Germinal center (tissue), 1 donor: ENCODE measurements at places on chromosomes 1 and 21.
A peak's percentile ranks its signal among the peaks of the same experiment; 100 is the strongest.

DNA sequence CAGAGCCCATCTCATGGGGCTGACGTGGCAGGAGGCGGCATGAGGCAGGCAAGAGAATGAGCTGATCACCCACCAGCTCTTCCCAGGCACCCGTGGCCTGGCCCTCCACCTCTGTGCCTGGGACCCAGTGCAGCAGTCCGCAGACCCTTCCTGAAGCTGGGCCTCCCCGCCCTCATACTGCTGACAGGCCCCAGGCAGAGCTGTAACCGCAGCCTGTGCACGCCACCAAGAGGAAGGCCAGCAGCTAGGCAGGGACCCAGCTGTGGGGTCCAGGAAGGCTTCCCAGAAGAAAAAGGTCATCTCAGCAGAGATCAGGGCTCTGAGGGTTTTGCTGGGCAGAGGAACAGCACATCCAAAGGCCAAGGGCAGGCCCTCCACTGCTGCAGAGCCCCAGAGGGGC lies 9.8 kb upstream of the MTFR1L start:
- DNase-seq: no peak

GRCh38 chr1:60622486-60622885 lies 459.9 kb upstream of the NFIA start:
- DNase-seq: no peak

DNA sequence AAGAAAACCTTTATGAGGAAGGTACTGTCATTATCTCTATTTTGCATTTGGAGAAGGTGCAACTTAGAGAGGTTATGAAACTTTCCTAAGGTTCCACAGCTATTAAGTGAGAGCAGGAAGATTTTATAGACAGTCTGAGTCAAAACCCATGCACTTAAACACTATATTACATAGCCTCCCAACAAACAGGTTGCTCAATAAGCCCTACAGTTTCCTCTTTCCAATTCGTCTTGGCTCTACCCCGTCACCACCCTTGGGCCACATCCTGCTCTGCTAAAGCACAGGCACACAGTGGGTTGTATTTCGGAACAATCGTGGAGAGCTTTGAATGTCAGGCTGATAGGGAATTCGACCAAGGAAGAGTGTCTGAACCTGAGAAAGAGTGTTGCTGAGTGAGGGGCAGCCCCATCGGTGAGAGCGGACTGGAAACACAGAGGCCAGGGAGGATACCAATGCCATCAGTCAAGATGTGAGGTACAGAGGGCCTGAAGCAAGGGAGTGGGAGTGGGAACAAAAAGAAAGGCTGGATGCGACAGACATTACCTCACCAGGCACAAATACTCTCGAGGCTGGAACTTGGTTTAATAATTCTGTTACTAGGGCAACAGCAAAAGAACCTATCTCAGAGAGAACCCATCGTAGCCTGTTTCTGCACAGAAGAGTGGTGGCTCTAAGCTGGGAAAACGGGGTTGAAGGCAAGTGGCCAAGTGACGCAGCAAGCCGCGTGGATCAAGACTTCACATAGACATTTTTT lies 6.3 kb upstream of the LRRC52 start:
- DNase-seq: no peak

- no peak for DNase-seq
These were observed 835 bp downstream of the C1orf52 start for GRCh38 chr1:85258536-85259117.

GRCh38 chr1:19684677-19685076 lies 20.0 kb downstream of the HTR6 start:
- no peak for DNase-seq

GRCh38 chr1:45925728-45926287 lies 122.4 kb downstream of the MAST2 start:
- DNase-seq: peak; percentile 30

- no peak for DNase-seq
These were observed 131.2 kb upstream of the UBE2U start for GRCh38 chr1:64072089-64072793.

GRCh38 chr1:118335331-118335732 lies 150.3 kb upstream of the SPAG17 start:
- peak; percentile 36 for DNase-seq
